ENCODE measurements at places on chromosomes 2 and 18.

GRCh38 chr2:241903121-241904010 lies 33.8 kb downstream of the RTP5 start:
- DNase-seq = peak; percentile 89

DNA sequence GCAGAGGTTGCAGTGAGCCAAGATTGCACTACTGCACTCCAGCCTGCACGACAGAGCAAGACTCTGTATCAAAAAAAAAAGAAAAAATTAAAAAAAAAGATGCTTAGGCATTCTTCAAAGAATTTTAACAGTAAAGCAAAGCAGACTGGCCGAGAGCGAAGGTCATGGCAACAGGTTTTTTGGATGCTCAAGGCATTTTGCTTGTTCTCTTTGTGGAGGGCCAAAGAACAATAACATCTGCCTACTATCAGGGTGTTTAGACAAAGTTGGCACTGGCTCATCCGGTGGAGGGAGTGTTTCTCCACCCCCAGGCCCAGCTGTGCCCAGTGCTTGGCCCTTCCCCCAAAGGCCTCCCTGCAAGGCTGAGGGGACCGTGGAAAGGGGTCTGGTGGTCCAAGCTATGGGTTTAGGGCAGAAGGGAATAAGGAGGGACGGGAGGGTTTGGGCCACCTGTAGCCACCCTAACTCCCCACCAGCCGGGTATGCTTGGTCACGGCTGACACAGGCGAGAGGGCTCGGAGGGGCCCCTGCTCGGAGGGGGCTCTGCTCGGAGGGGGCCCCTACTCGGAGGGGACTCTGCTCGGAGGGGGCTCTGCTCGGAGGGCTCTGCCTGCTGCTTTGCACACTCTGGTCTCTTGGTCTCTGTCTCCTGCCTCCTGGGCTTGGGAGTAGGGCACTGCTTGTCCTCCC lies 26.7 kb upstream of the ALLC start:
- DNase-seq = no peak

GRCh38 chr2:160870729-160871465 lies 289.3 kb upstream of the TANK start:
- no peak for DNase-seq

DNA sequence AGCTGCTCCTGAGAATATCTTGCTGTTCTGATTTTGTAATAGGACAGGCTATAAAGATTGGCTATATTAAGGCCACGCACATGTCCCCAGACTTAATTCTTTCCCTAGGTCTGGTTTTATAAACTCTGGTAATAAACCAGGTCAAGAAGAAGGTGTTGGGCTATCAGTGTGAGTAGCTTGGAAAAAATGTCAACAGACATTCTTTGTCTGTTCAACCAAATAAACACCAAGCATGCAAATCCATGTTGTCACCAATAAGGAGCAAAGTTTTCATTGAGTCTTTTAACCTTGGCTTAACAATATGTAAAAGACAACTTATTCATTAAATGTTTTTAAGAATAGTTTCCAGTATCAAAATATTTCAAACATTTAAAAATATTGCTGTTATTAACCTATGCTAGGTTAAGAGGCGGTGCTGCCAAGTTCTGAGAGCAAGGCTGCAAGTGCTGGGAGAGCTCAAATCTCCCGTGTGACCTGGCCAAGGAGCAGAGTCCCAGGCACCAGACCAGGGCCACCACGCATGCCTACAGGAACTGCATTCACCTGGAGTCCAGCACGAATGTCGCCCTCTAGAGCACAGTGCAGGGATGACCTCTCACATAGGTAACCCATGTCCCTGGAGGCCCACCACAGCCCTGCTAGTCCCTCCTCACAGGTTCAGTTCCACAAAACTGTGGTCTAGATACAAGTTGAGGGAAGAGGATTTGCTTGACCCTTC lies 120.5 kb upstream of the POU3F3 start:
- DNase-seq = peak; percentile 44

DNA sequence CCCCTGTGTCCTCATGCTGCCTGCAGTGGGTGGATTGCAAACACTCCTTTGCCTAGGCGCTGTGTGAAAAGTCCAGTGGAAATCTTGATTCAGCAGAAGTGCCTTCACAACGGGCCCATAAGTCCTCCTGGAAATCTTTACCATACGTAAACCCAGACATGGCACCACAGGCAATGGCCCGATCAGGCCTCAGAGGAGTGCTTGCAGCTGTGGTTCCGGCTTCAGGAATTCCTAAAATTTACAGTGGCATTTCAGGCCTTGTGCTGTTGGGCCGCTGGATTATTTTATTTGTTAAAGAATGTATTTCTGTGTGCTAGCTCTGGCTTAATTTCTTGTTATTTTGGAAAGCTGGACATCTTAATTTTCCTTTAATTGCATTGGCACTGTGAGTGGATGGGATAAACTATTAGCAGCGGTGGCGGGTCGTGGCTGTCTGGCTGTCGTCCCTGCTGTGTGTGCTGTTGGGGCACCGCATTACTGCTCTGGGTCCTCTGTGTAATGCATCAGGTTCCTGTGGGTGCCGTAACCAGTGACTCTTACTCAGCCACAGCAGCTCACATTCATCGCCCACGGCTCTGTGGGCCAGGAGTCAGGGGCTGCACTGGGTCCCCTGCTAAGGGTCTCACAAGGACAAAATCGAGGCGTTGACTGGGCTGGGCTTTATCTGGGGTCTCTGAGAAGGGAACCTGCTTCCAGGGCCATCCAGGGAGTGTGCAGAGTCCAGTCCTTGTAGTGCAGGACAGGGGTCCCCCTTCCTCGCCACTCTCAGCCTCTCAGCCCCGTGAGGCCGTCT lies 73.1 kb downstream of the RTP5 start:
- DNase-seq = no peak

DNA sequence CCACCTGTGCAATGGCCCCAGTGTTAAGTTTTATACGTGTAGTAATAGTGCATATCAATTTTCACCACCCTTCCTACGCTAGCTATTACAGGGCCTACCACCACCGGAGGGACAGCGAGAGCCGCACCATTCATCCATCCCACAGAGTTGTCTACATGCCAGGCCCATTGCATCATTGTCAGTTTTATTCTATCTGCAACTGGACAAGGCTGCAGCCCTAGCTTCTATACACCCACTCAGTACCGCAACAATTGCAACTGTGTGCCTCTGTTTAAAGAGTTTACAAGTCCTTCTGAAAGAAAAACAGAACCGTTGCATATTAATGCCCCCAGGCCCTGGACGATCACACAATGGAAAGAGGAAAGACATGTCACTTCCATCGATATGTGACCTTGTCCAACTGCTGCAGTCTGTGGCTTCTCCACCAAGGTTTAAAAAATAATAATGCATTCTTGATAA lies 58.6 kb downstream of the ZEB2 start:
- no peak for DNase-seq

DNA sequence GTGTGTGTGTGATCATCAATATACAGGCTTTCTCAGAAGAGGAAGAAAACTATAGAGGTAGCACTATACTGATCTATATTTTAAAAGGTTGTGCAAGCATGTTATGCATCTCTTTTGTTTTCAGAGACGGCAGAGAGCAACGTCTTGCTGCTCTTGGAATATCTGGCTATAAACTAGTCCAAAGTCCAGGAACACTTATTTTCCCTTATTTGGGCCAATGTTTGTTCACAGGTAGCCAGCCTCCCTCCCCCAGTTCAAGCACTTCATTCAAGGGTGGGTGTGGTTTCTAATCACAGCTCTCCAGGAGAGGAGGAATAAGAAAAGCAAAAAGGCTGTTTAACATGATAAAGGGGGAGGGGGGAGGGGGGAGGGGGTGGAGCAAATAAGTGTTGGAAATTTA lies 4.2 kb downstream of the FZD5 start:
- peak; percentile 29 for DNase-seq

DNA sequence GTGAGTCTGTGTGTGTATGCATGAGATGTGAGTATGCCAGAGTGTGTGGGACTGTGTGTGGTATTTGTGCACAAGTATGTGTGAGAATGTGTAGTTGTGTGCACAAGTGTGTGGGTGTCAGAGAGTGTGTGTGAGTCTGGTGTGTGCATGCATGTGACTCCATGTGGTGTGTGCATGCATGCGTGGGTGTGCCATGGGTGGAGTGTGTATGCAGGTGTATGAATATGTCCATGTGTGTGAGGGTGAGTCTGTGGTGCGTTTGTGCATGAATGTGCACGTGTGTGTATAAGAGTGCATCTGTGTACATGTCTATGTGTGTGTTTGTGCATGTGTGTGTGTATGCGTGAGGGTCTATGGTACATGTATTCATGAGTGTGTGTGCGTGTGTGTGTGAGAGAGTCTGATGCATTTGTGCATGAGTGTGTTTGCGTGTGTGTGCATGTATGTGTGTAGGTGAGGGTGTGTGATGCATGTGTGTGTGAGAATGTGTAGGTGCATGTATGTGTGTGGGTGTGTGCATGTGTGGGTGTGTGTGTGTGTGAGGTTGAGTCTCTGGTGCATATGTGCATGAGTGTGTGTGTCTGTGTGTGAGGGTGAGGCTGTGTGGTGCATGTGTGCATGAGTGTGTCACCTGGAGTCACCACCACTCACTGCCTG lies 226.8 kb downstream of the LDLRAD4 start:
- DNase-seq = no peak

- DNase-seq = peak; percentile 84
These were observed at the start of gene LRP1B for GRCh38 chr2:142131010-142131669. TSS of gene LRP1B (minus strand) at chr2:142131016. CDS start at chr2:142130729, 287 bp downstream.

DNA sequence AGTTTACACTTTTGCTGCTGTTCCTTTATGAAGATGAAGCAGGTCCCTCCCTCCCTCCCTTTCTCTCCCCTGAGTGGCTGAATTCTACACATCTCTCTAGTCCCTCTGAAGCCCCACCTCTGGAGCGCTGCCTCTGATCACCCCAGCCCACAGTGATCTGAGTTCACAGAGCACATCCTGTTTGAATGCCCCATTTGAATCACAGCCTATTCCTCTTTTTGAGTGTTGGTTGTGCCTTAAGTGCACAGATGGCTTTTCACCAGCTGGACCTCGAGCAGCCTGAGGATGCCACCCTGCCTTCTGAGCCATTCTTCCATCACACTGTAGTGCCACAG lies 87.1 kb downstream of the ITGB1BP1 start:
- DNase-seq = peak; percentile 78

- no peak for DNase-seq
These were observed 49.6 kb downstream of the ODC1 start for GRCh38 chr2:10398496-10398895.

GRCh38 chr2:46794693-46795317 lies 120.8 kb downstream of the MCFD2 start:
- no peak for DNase-seq

DNA sequence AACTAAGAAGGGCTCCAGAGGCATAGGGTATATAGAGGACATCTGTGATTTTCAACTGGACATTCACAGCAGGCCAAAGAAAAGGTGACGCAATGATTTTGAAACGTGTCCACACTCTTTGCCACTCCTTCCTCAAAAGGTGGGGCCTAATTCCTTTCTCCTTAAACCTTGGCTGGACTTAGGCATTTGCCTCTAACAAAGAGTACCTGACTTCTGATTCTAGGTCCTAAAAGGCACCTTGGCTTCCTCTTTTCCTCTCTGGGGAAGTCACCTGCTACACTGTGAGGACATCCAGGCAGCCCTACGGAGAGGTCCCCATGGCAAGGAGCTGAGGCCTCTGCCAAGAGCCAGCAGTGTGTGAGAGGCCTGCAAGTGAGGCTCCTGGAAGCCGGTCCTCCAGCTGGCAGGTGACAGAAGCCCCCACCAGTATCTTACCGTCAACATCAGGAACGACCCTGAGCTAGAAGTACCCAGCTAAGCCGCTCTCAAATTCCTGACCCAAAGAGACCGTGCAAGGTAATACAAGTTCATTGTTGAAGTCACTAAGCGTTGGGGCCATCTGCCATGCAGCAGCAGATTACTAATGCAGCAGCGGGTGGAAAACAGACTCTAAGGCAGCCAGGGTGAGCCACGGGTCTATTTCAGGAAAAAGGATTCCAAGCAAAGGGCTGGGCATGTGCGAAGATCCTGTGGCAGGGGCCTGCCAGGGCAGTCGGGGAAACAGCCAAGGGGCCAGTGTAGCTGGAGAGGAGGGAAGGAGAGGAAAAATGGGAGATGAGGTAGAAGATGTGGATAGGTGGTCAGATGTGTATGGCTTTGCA lies 7.4 kb upstream of the HES6 start:
- DNase-seq = peak; percentile 99

DNA sequence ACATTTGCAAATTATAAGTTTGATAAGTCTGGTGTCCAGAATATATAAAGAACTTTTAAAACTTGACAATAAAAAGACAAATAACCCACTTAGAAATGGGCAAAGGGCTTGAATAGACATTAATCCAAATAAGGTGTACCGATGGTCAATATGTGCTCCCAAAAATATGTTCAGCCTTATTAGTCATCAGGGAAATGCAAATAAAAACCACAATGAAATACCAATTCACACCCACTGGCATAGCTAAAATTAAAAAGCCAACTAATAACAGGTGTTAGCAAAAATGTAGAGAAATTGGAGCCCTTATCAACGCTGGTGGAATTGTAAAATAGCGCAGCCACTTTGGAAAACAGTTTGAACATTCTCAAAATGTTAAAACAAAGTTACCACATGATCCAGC lies 79.0 kb upstream of the SCG2 start:
- DNase-seq = no peak

DNA sequence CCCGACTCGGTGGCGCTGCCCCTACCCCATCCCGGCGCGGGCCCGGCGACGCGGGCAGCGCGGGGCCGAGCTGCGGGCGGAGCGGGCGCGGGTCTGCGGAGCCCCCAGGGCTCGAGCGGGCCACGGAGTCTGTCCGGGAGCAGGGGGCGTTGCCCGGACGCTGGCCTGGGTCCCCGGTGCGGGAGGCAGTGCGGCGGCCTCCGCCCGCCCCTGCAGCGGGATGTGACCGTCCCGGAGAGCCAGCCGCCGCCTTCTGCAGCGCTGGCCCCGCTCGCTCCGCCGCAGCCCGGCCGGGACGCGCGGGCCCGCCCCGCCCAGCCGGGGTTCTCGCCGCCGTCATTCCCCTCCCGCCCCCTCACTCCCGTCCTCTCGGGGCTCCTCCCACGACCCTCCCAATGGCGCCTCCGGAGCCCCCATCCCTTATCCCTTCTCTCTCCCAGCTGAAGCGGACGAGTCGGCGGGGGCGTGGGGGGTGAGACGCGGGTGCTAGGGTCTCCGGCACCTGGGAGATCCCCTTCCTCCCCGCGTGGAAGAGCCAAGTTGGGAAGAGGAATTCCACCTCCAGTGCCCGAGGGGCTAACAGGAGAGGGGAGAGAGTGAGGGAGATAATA lies at the start of gene FNDC4:
Gene FNDC4 (minus strand): TSS at position 257 of the 611 bp plus-strand sequence. CDS start 521 bp downstream, outside the sequence.
- DNase-seq = peak; percentile 58

GRCh38 chr2:173229086-173229485 lies 125.6 kb upstream of the CDCA7 start:
- DNase-seq = no peak

- no peak for DNase-seq
These were observed 22.8 kb upstream of the VPS4B start for GRCh38 chr18:63445037-63445436.

DNA sequence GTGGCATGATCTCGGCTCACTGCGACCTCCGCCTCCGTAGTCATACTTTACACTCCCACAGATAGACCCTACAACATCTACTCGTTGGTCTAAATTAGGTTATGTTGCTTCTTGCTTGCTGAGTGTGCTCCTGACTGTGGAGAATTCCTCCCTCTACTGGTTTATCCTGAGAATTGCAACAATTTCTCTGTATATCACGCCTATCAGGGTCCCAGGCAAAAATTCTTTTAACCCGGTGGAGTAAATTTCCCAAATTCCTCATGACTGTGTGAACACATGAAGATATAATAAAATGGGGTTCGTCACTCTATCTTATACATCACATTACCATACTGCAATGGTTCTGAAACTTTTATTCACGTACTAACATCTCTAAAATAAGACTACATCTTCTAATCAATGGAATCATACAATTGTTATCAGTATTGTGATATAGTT lies 156.7 kb downstream of the EVA1A start:
- DNase-seq = peak; percentile 73
